ENCODE measurements at places on chromosomes 5 and 9.

DNA sequence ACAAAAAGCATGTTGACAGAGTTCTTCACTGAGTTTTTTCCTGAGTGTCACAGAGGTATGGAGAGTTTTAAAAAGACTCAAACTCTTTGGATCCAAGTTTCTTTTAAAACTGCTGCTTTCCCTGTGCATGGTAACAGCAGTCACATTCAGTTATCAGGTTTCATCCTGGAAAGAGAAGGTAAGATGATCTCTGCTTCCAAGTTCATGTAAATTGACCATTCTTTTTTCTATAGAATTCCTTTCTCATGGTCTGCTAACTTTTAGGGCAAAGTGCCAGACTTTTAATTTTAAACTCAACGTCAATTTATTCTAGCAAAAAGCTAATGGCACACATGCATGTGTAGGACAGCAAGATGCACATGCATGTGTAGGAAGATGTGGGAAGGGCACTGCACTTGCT, 52.5 kb upstream of the PRLR start:
- no peak for DNase-seq

DNA sequence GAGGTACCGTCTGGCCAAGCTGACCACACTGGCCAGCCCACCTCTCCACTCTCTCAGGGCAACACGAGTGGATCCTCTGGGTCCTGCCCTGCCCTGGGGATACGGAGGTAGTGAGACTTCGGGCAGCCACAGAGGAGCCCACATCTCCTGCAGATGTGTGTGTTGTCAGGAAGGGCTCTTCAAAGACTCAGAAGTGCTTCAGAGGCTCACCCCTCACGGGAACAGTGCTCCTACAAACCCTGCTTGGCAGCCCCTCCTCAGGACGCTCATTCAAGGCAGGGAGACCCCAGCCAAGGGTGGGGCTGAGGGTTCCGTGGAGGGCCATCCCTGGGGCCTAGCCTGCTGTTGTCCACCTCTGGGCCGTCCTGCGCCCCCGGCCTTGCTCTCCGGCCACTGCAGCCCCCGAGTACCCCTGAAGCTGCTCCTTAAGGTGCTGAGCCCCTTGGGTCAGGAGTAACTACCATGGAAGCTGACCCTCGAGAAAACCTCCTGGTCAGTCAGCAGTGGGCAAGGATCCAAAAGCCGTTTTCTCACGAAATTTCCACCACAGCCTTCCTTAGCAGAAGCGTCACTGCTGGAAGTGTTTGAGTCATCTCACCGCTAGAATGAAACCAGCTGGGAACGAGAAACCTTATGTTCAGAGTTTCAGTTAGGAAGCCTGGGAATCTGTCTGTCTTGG, 23.2 kb upstream of the LRRC14B start:
- no peak for DNase-seq

DNA sequence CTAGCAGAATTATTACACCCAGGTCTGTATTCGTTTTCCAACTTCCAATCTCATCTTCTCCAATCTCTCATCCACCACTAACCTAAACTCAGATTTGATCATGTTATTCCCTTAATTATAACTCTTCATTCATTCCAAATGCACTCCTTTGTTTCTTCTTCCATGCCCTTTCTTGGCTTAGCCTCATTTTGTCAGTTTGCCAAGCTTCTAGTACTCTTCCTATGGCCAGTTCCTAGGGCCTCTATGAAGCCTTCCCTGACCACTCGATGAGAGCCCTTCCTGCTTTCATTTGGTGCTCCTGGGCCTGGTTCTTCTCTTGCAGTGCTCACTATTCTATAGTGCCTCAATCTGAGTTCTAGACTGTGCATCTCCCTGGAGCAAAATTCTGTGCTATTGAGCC, 5.8 kb downstream of the FAM219A start:
- DNase-seq: no peak

GRCh38 chr5:133921979-133922378, 46.4 kb downstream of the C5orf15 start:
- no peak for DNase-seq

DNA sequence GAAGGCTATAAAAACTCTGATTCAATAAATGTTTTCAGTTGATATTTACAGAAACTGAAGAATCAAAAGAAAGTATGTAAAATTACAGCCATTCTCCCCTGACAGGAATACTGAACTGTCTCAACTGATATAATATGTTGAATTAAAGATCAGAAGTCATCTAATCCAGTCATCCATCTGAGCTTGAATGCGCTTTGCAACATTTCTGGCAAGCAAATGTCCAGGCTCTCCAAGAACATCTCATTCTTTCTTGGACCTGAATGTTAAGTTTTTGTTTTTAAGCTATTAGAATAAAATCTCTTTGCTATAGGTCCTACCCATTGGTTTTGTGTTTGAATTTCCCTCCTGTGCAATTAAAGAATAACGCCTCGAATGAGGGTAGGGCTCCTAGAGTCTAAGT, 120.5 kb downstream of the MPDZ start:
- no peak for DNase-seq

GRCh38 chr5:176373100-176373818, 8.0 kb downstream of the ARL10 start:
- no peak for DNase-seq

DNA sequence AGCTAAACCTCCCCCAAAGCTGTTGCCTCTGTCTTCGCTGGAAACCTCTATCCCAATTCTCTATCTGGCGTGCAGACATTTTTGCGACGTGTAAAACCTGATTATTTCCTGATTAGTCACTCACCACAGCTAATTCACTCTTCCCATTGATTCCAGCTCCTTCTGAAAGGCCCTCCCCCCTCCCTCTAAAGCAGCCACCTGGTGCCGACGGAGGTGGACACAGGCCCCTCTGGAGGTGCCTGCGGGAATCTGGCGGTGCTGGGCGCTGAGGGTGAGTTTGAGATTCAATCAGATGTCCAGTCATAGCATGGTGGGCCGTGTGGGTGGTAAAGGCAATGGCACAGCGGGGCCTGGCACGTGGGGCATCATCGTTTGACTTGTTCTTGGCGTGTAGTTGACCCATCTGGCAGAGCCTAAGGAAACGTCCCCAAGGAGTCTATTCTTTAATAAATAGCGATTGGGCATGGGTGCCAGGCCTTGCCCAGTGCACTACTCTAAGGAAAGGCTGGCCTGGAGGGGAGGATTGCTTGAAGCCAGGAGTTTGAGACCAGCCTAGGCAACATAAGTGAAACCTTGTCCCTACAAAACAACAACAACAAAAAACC, 271.1 kb upstream of the MVB12B start:
- DNase-seq: no peak

GRCh38 chr9:133876144-133876543, 116.0 kb downstream of the VAV2 start:
- DNase-seq: no peak

DNA sequence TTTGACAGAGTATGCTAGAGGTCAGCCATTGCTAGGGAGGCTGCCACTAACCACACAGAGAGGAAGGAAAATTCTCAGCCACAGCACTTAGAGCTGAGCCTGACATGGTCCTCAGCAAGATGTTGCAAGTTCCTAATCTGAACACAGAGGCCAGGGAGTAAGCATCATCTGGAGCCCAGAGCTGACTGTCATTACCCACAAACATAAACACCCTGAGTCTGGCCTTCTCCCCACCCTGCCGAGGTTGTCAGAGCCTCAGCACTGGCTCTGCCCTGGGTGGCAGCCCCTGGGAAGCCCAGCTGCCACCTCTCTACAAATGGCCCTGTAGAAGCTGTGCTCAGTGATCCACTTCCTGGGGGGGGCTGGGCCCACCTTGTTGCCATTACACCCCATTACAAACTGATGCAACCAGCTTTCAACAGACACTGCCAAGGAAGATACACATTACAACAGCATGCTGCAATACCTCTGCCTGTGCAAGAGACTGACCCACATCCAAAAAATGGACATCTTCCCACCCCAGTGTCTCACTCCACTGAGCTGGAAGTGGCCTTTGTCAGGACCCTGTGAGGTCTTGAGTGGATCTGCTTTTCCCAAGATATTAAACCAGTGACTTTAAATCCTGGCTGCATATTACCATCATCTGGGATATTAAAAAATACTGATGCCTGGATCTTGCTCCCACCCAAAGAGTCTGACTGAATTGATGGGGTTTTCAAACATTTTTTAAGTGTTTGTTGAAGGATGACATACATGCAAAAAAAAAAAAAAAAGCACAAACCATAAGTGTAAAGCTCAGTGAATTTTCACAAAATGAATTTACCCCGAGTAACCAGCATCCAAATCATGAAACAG, 33.0 kb downstream of the IRF1 start:
- no peak for DNase-seq

DNA sequence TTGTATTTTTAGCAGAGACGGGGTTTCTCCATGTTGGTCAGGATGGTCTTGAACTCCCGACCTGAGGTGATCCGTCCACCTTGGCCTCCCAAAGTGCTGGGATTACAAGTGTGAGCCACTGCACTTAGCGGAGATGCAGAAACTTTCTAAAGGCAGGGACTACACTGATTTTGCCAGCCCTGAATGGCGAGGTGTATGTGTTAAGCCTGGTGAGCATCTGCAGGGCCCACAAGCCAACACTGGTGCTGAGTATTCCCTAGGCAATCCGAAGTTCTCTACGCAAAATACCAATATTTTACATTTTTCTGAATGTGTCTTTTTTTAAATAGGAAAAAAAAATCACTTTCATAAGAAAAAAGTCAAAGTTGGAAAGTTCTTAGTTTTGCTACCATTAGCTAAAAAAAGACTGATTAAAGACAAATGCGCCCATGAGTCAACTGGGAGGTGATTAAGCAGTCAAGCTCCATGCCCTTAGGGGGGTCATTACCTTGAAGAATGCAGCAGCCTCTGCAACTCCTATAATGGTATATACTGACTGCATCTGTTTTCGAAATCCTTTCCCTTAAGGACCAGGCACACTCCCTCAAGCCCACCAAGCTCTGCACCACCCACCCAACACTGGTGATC, 502.8 kb downstream of the BNC2 start:
- DNase-seq: no peak

GRCh38 chr5:134398609-134399155, 13.0 kb downstream of the CDKN2AIPNL start:
- no peak for DNase-seq

GRCh38 chr9:128304136-128304970, 17.9 kb downstream of the TRUB2 start:
- DNase-seq: no peak

Measured in NCI-H1092 (cell line).